ENCODE measurements at places on chromosomes 1 and 21. TPM values are rescaled to one million over a fixed set of nuclear protein-coding genes. Genes with fewer than 3 reads are reported as not detected.

The NUAK2 gene
- total RNA-seq, result 0.80 TPM

The CRNN gene
- not detected for total RNA-seq

The C4BPA gene
- total RNA-seq, result not detected

The AMIGO1 gene
- total RNA-seq, result 1.1 TPM

The NTRK1 gene
- total RNA-seq, result 54.3 TPM

The NOTCH2 gene
- 98.0 TPM for total RNA-seq

The FAM89A gene
- total RNA-seq, result 20.3 TPM

DNA sequence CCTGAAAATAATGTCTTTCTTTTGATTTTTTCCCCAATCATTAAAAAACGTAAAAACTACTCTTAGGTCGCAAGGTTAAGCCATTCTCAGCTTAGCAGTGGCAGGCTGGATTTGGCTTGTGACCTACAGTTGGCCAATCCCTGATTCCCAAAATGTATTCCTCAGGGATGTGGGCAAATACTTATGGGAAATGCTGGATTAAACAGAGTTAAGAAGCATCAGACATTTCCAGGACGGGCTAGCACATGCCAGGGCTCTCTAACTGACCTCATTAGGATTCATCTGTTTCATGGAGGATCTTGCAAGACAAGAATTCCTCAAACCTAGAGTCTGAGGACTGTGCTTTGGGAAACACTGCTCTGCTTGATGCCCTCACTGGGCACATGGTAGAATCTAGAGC is 982 bp upstream of the IL24 start:
- no peak overlapping the region for H3K4me3 ChIP-seq
- H3K27me3 ChIP-seq, result no peaks in the 10 kb centered on the region
- peak overlapping the region; percentile 13 for H3K27ac ChIP-seq
- DNase-seq, result no peak
- peaks cover 45% of the 10 kb centered on the region for H3K4me1 ChIP-seq
- peaks cover 4% of the 10 kb centered on the region for H3K36me3 ChIP-seq

GRCh38 chr1:119960501-119960900 is 64.2 kb upstream of the ADAM30 start:
- peaks cover 50% of the 10 kb centered on the region for H3K36me3 ChIP-seq
- no peaks in the 10 kb centered on the region for H3K27me3 ChIP-seq

GRCh38 chr1:183962903-183963302 is 74.6 kb downstream of the COLGALT2 start:
- H3K27ac ChIP-seq, result no peak overlapping the region
- peaks cover 3% of the 10 kb centered on the region for H3K36me3 ChIP-seq
- H3K4me3 ChIP-seq, result no peak overlapping the region
- H3K27me3 ChIP-seq, result peaks cover 4% of the 10 kb centered on the region
- no peak for DNase-seq
- H3K4me1 ChIP-seq, result peaks cover 10% of the 10 kb centered on the region

GRCh38 chr1:210624722-210625121 is 296.0 kb downstream of the HHAT start:
- DNase-seq, result no peak
- H3K27me3 ChIP-seq, result no peaks in the 10 kb centered on the region
- no peaks in the 10 kb centered on the region for H3K4me1 ChIP-seq
- no peaks in the 10 kb centered on the region for H3K36me3 ChIP-seq
- no peak overlapping the region for H3K4me3 ChIP-seq
- no peak overlapping the region for H3K27ac ChIP-seq

DNA sequence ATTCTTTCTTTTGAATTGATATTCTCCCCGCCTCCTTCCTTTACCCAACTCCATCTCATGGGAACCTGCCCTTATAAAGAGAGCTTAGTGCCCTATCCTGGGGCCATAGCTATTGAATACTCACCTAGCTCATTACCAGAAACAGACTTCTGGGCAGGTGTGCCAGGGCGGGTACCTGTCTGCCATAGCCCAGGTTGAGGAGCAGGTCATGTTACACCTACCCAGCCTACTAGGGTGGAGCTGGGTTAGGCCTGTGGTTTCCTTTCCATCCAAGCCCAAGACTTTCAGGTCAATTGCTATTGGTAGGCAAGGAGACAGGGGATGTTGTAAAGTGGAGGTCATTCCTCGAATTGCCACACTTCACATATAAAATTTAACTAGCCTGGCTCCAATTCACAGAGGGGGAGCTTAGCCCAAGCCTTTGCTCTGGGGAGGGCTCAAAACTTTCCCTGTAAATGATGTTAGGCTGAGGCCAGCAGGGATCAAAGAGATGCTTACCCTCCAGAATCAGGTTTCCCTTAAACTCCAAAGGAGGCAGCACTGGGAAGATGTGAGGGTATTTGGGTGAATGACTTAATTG is 87.1 kb upstream of the IPO9 start:
- H3K4me1 ChIP-seq, result peaks cover 6% of the 10 kb centered on the region
- H3K4me3 ChIP-seq, result no peak overlapping the region
- peaks cover 62% of the 10 kb centered on the region for H3K27me3 ChIP-seq
- no peak for DNase-seq

DNA sequence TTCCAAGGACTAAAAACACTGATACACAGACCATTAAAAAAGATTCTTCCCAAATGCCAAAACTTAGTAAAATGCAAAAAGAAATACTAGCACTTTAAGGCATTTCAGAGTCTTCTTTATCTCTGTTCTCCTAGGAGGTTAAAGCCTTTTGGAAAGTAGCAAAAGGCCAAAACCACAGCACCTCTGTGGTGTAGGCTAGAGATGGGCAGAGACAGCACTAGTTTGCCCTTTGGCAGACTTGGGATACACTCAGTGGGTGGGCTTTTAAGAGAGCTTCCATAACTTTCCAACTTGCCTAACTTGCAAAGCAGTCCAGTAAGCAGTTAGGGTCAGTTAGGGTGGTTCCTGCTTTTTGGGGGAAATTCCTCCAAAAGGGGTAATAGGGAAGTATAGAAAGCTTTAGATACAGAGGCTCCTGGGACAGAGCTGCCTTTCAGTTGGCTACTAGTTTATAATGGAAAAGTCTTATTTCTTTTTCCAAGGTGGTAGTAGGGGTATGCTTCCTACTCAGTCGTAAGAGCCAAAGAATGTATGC is 17.9 kb upstream of the PTCH2 start:
- no peak for DNase-seq
- no peak overlapping the region for H3K27ac ChIP-seq
- no peaks in the 10 kb centered on the region for H3K27me3 ChIP-seq
- peaks cover 16% of the 10 kb centered on the region for H3K36me3 ChIP-seq

- no peak overlapping the region for H3K27ac ChIP-seq
- H3K36me3 ChIP-seq, result no peaks in the 10 kb centered on the region
- H3K27me3 ChIP-seq, result peaks cover 20% of the 10 kb centered on the region
- no peak overlapping the region for H3K4me3 ChIP-seq
- no peak for DNase-seq
Measured at GRCh38 chr1:58618303-58618702, 41.3 kb upstream of the TACSTD2 start.

GRCh38 chr21:33367309-33367973 is 35.8 kb upstream of the IFNGR2 start:
- peaks cover 5% of the 10 kb centered on the region for H3K4me1 ChIP-seq
- H3K27me3 ChIP-seq, result peaks cover 2% of the 10 kb centered on the region
- H3K36me3 ChIP-seq, result peaks cover 16% of the 10 kb centered on the region
- H3K27ac ChIP-seq, result peak overlapping the region; percentile 21

DNA sequence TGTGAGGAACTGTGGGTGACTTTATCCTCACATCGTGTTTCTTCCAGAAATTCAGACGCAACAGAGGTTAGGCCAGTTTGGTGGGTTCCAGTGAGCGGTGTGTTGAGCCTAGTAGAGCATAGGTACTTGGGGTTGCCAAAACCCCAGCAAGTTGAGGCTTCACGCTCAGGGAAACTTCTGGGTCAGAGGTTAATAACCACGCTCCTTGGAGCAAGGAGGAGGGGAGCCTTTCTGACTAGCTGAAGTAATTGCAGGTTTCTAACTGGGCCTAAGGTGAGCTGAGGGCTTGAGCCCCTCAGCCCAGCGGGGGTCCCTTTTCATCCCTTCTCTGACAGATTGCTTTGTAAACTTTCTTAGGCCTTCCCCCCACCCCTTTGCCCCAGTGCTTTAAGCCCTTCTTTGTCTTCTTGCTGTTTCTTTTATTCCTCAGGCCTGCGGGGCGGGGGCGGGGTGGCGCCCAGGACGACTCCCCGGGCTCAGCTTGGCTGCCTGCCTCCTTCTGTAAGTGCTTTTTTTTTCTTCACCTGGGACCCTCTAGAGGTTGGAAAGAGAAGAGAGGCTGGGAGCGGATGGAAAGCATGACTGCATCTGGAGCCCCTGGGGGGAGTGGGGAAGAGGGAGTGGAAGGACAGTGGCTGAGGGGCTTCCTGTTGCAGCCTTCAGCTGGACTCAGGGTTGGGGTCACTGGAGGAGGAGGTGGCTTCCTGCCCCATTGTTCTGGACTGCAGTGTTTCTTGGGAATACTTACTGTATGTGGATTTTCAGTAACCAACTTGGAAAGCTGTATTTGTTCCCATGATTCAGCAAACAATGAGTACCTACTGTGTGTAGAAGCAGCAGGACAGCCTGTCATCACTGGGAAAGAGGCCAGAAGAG is 1.3 kb upstream of the ZNF436 start:
- peak overlapping the region; percentile 64 for H3K27ac ChIP-seq
- DNase-seq, result no peak
- H3K27me3 ChIP-seq, result no peaks in the 10 kb centered on the region
- H3K4me1 ChIP-seq, result peaks cover 33% of the 10 kb centered on the region
- H3K4me3 ChIP-seq, result peak overlapping the region; percentile 94

DNA sequence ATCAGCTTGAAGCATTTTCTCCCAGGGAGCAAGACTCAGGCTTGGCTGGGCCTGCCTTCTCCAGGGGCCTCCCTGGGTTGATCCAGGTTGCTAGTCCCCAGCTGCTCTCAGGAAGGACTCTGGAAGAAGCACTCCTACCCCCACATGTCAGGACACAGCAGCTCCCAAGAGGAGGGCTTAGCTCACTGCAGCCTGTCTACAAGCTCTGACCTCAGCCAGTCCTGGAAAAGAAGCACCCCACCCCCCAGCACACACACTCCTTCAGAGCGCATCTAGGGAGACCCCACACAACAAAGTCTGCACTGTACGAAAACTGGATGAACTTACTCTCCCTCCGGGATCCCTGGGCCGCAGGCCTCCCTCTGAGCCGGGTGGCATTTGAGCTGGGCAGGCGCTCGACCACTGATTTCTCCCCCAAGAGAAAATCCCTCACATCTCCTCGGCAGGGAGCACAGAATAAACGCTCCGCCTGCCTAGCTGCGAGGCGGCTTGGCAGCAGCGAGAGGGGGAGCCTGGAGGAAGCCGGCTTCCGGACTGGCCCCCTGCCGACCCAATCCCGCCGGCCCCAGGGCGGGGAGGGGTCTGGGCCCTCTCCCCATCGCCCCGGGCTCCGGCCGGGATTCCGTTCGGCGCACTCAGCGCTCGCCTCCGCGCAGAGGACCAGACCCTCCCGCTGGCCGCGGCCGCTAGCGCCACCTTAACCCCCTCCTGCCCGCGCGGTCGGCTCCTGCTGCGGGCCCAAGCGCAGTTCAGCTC is at the start of gene KCNA2:
Gene KCNA2 (minus strand): TSS at position 458 of the 756 bp plus-strand sequence. CDS start 1,576 bp downstream, outside the sequence.
- H3K4me1 ChIP-seq, result peaks cover 25% of the 10 kb centered on the region
- peaks cover 47% of the 10 kb centered on the region for H3K27me3 ChIP-seq
- no peak for DNase-seq
- H3K4me3 ChIP-seq, result peak within 1 kb of the TSS; percentile 88
- peaks cover 4% of the 10 kb centered on the region for H3K36me3 ChIP-seq
- peak within 1 kb of the TSS; percentile 37 for H3K27ac ChIP-seq
